ENCODE measurements at places on chromosomes 12 and 14. TPM values are rescaled to one million over a fixed set of nuclear protein-coding genes. Genes with fewer than 3 reads are reported as not detected.

CELA1 gene
- total RNA-seq, result not detected

NELL2 gene
- total RNA-seq, result 3.0 TPM

PIK3C2G gene
- total RNA-seq, result 10.7 TPM

C12orf56 gene
- total RNA-seq, result 4.4 TPM

KLRK1 gene
- total RNA-seq, result not detected

- no peak for DNase-seq
Measured at GRCh38 chr14:95507174-95507573, 9.3 kb downstream of the SYNE3 start.

DNA sequence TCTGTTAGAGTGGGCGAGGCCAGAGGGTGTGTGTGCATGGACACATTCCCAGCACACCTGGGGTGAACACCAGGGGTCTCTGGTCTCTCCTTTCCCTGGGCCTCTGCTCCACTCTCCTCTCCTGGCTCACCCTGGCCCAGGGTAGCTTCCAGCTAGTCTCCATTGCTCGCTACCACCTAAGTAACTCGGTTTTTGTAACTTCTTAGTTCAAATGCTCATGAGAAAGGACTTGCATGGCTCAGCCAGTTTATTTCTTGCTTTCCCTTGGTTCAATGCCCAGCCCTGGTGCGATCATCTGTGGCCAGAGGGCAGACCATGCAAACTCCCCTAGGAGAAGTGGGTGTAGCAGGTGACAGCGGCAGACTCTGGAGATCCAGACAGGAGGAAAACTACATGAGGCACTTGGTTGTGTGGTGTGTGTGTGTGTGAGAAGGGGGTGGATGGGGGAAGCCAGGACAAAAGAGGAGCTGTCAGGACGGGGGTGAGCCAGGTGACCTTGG, 8.9 kb upstream of the ACVR1B start:
- no peak for DNase-seq

GRCh38 chr12:89363084-89363483, 10.8 kb upstream of the DUSP6 start:
- no peak for DNase-seq

GRCh38 chr14:22549981-22550673, 38.9 kb downstream of the DAD1 start:
- no peak for DNase-seq

GRCh38 chr12:130538343-130539095, 177.6 kb downstream of the RIMBP2 start:
- no peak for DNase-seq

DNA sequence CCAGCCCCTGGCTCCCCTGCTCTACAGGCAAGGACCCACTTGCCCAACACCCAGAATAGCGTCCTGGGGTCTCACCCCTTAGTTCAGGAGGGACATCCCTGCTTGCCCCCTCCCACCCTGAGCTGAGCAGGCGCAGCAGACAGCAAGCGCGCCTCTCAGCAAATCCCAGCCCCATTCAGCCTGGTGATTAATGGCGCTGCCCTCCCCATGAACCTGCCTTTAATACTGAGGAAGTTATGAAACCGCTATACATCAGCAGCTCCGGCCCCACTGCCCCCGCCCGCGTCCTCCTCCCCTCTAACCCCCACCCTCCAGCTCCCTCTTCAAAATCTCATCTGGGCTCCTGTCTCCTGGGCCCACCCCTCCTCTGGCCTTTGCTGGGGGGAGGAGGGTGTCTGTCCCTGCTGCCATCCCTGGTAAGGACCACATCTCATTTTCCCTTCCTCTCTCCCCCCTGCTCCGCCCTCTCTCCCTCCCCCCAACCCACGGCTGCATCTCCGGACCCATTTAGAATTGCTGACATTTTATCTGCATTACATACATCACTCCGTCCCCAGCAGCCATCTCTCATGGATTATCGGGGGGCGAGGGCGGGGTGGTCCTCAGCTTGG, 7.1 kb upstream of the SMUG1 start:
- DNase-seq, result no peak

DNA sequence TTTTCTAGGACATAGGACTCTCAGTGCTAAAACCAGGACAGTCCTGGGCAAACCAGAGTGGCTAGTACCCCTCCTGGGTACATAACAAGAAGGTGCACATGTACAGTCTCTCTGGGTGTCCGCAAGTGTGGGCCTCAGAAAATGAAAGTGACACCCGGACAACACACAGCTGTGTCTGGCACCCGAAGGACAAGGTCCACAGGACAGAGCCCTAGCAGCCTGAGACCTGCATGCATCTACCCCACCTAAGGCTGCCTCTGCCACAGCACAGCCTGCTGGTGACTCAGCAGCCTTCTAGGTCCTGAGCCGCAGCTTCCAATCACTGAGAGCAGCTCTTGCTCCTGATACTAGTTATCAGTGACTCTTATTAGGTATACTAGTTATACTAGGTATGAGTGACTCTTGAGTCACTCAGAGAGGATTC, 784.1 kb upstream of the TBX3 start:
- no peak for DNase-seq

All from esophagus squamous epithelium (tissue), 5 donors.